ENCODE measurements at places on chromosomes 4 and X.
A peak's percentile ranks its signal among the peaks of the same experiment; 100 is the strongest.

DNA sequence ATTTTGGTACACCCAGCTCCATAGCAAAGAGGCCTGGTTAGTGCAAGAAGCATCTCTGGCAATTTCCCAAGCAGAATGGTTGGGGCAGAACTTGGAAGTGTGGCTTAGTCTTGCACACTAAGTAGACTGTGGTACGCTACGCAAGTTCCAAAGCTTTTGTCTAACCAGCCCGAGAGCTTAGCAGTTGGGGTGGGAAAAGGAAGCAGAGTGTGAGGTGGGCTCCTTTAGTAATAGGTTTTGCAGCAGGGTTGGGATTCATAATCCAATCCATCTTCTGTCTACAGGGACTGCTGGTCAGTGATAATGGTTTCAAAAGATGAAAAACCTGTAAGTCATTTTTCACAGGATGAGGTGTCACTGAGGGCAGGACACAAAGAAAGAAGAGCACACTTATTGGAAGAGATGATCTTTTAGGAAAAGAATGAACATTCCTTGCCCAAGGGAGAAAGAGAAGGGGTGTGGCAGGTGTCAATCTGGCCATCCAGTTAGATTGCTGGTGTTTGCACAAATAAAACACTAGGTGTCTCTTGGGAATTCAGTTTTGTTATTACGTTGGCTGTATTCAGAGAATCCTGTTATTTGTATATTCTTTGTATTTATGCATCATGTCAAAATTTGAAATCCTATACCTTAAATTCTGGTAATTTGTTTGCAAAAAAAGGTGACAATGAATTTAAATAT lies 244.3 kb downstream of the GPAT3 start:
- no peak for DNase-seq

GRCh38 chr4:99352602-99353537 lies at the start of gene ADH1C:
TSS of gene ADH1C (minus strand) at chr4:99352746. CDS start at chr4:99352675, 71 bp downstream.
- DNase-seq = no peak

DNA sequence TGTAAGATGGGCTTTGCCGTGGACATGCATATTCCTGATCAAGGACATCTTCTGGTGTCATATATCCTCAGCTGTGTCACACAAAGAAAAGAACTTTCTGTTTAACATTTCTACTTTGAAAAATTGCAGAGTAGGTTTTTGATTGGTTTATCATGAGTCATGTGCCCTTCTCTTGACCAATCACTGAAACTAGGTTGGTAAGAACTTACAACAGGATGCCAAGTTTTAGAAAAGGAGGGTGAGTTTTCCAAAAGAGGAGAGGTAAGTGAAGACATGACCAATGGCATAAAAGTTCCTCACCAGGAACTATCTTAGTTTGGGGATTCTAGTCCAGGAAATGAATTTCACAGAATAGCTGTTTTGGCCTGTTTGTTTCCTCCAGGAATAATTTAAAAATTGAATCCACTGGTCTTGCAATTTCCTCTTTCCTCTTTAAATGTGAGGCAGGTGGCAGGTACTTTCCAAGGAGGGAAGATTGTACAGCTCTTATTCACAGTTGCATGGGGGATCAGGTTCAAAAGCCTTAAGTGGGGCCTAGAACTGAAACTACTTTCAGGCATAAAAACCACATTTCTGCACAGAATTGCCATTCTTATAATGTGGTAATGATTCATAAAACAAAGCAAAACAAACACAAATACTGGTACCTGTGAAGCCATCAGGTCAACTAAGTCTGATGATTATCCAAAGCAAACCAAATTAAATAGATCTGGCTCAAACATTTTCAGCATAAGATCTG lies 1114.5 kb upstream of the LCORL start:
- no peak for DNase-seq

DNA sequence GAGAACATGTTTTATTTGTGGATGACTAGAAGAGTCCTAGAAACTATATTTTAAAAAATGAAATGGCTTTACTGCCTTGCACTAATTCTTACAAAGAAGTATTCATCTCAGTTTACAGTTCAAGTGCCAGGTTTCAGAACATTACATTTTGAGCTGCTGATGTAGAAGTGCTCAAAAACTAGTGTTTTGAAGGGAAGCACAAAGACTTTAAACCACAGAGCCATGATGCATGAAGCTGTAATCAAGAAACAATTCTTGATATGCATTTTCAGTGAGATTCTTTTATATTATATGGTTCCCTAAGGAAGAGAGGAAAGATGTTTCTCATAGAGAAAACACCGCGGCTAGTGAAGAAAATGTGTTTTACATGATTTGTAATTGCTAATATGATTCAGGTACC lies 1163.0 kb downstream of the RAPGEF2 start:
- DNase-seq = no peak

DNA sequence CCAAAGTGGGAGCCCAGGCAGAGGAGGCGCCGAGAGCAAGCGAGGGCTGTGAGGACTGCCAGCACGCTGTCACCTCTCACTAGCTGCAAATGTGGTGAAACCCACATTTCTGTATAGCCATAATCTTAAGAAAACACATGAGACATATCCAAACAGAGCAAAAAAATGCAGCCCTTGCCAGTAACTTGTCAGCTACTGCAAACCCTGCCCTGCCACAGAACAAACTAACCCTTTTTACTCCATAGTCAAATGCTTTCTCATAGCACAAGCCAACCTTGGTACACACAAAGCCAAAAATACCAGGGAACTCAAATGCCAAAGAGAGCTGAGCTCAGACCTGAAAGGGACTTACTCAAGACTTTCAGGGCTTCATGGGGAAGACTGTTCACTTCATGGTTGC lies 14.9 kb upstream of the NXF3 start:
- no peak for DNase-seq

- no peak for DNase-seq
Measured at GRCh38 chrX:11137543-11138139, 26.5 kb downstream of the HCCS start.

GRCh38 chr4:102344954-102345794 lies at the start of gene SLC39A8:
TSS of gene SLC39A8 (minus strand) at chr4:102345482. CDS start at chr4:102344662, 820 bp downstream.
- peak; percentile 93 for DNase-seq

DNA sequence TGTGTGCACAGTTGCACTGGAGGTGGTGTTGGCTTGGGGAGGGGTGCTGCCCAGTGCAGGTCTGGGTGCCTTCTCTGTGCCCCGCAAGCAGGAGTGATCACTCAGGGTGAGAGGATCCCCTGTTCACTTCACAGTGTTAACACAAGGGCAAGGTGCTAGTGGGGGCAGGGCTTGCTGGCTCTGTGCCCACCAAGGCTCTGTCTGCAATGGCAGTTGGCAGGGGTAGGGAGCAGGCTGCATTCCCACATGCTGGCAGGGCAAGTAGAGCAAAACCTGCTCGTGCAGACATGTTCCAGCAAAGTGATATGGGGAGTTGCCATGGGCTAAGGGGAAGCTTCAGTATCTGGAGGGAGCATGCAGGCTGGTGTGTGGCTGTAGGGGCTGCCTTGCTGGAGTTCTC lies 428.0 kb downstream of the ZNF674 start:
- DNase-seq = no peak

- no peak for DNase-seq
Measured at GRCh38 chrX:11611965-11612364, 53.8 kb downstream of the ARHGAP6 start.

- DNase-seq = no peak
Measured at GRCh38 chr4:13413729-13414437, 70.3 kb downstream of the RAB28 start.

- DNase-seq = no peak
Measured at GRCh38 chrX:7083468-7084396, 63.8 kb upstream of the STS start.

DNA sequence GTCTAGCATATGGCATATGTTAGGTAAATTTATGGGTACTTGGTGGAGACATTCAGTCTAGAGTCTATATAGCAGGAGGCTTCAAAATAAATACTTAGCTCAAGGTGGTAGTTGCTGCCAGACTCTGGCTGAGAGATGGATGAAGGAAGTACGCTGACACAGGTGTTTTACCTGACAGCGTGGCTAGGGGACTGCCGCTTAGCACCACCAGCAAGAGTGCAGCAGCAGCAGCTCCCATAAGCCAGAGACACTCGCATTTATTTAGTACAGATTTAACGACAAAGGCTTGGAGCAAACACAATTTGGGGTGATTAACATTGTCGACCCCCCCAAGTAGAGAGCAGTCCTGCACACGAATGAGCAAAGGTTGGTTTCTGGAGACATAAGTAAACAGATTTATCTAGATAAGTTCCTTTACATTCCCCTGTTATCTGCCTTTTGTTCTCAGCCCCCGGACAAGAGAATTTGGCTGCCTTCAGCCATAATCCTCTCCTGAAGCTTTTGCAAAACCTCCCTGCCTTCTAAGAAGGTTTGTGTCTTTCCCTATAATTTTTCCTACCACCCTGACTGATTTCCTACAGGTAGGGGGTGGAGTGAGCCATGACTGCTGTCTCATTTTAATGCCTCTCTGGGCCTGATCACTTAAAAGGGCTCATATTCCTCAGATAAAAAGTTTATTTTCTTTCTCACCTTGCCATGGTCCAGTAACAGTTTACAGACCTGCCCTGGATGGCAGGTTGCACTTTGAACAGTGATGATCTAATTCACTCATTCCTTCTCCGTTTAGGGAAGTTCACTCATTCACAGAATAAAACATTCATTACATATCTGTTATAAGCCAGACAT lies 64.6 kb downstream of the RHOH start:
- no peak for DNase-seq

DNA sequence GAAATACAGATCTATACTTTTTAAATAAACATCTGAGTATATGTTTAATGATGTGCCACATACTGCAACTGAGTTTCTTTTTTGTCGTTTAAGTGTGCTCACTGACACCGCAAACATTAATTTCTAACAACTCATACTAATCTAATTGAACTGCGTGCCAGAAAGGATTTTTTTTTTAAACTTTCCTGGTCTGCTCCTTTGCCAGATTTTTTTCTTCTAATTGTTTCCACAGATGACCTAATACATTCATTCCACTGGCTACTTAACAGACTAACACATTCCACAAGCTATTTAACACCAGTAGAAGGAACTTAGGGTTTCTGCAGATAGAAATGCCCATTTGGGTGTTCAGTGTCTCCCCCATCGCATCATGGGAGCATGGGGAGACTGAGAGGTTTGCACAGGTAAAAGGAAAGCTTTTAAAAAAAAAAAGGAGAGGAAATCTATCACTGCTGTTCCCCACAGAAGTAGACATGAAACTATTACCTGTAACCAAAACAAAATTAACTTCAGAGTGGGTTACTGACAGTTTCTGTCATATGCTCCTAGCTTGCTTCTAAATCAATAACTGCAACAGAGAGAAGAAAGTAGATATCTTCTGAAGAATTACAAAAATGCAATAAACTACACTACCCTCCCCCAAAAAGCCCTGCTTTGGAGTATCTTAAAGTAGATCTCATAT lies 31.6 kb downstream of the SH3KBP1 start:
- no peak for DNase-seq

- no peak for DNase-seq
Measured at GRCh38 chr4:31351695-31352094, 631.5 kb downstream of the PCDH7 start.

DNA sequence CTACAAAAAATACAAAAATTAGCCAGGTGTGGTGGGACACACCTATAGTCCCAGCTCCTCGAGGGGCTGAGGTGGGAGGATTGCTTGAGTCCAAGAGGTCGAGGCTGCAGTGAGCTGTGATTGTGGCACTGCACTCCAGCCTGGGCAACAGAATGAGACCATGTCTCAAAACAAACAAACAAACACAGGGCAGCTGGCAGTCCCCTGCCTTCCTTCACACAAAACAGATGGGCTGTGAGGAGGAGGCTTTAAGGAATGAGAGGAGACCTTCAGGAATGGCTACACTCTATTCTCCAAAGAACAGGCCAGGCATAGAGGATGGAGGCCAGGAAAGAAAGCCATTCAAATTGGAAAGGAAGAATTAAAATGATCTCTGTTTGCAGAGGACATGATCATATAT lies 65.6 kb upstream of the MAML3 start:
- DNase-seq = no peak

- no peak for DNase-seq
Measured at GRCh38 chr4:56323327-56323726, 64.0 kb downstream of the AASDH start.

GRCh38 chrX:13068651-13069050 lies 24.2 kb upstream of the FAM9C start:
- DNase-seq = no peak

DNA sequence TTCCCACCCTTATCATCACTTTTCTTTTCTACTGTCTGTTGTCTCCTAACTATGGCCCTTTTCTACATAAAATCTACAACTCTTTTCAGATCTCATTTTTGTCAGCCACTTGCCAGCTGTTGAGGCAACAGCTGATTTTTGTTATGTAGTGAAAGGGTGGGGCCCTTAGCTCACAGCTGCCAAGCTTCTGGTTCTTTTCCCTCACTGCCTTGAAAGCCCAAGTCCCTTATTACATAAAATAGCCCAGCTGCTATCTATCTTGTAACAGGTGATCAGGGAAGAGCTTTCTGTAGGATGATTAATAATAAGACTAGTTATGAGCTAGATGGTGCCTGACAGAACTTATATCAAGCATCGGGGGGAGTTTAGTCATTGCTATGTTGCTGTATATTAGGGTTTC lies 45.9 kb downstream of the ADGRL3 start:
- DNase-seq = no peak

GRCh38 chr4:153564630-153565525 lies 98.7 kb downstream of the TMEM131L start:
- DNase-seq = no peak

GRCh38 chr4:177855507-177856197 lies 413.4 kb upstream of the AGA start:
- DNase-seq = no peak

- no peak for DNase-seq
Measured at GRCh38 chrX:13599491-13599890, 30.1 kb downstream of the EGFL6 start.

GRCh38 chrX:107738768-107739167 lies 36.8 kb downstream of the TSC22D3 start:
- no peak for DNase-seq

DNA sequence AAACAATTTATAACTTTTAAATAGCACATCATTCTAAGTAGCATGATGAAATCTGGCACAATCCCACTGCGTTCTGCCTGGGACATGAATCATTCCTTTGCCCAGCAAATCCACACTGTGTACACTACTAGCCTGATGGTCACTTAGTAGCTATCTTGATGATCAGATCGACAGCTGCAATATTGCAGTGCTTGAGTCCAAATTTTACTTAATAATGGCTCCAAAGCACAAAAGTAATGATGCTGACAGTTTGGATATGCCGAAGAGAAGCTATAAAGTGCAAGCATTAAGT lies 86.6 kb upstream of the NPNT start:
- DNase-seq = no peak

DNA sequence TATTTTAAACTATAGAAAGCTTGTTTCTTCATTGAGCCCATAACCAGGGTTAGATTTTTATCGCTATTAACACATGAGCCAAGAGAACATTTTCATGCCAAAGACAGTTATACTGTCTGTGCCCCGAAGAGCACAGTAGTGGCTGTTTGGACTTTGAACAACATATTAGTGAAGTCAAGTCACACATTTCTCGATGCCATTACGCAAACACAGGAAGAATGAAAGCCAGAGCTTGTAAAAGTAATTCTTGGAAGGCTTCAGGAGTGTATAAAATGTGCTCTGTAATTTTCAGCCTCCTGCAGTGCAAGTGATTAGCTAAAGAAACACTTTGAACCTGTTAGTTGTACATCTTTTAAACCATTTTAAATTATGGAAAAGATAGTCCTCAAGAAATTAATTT lies 590.7 kb upstream of the PITX2 start:
- DNase-seq = no peak

All from vagina (tissue), 2 donors.